ENCODE measurements at places on chromosomes 3 and 15.

DNA sequence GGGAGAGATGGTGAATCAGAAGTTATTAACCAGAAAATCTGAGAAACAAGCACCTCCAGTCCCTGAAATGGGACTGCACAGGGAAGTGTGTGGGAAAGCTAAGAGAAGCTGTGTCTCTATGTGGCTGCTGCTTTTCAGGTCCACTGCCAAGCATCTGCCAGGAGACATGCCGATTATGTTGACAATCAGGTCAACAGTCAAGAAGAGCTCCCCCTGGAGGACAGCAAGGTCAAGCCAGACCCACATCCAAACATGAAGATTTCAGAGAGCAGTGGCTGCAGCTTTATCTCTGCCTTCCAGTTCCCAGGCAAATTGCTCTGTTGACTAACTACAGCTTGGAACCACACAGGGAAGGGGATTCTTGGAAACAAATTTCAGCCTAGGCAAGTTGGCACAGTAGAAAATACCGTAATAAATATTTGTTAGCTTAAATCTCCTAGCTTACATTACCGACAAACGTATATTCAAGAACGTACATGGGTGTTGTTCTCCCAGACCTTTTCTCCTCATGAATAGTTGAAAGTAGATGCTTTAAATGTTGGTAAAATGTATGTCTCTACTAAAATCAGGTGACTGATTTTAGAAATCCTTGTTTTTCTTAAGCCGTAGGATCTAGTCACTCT is 394.5 kb upstream of the RARB start:
- DNase-seq: no peak

GRCh38 chr3:45131201-45131600 is 15.0 kb downstream of the CDCP1 start:
- no peak for DNase-seq

DNA sequence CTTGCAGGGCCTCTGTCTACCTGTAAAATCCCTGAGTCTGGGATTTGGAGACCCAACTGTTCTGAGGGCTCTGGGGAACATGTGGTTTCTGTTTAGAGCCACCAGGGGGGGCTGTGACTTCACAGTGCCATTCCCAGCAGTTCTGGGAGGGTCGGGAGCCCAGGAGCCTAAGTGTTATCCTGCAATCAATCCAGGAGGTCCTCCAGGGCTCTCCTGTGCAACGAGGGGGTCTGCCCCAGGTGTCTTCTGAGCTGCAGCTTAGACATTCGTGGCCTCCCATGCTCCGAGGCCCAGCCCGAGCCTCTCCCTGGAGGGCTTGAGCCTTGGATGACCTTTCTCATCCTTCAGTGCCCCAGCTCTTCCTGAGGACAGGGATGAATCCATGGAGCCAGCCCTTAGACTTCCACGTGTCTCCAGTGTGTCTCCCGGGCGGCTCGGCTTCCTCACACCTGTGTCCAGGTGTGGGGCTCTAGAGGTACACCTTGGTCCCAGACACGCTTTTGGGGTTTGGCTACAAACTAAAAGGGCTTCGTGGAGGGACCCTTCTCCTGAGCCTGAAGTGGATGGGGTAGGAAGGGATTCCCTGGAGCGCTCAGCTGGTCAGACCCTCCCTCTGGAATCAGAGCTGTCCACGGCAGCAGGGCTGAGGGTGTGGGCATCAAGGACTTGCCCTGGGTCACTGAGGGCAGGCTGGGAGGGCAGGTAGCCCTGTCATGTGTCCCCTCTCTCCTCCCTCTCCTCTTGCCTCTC is 20.3 kb upstream of the ABTB1 start:
- DNase-seq: peak; percentile 69

DNA sequence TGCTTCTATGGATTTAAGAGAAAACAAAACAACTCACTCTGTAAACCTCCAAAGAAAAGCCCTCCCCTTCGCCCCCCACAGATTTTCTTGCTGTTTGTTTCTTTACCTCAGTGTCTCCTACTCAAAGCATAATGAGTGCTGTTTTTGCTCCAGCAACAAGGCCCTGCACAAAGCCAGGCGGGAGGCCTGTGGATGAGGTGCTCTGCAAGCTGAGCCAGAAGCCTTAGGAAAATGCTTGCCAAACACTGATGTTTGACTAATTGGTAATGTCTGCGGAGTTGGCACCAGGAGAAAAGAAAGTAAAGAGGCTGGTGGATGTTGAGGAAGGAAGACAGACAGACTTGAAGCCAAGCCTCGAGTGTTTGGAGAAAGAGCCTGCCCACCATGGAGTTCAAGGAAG is 99.7 kb downstream of the RARB start:
- DNase-seq: no peak

DNA sequence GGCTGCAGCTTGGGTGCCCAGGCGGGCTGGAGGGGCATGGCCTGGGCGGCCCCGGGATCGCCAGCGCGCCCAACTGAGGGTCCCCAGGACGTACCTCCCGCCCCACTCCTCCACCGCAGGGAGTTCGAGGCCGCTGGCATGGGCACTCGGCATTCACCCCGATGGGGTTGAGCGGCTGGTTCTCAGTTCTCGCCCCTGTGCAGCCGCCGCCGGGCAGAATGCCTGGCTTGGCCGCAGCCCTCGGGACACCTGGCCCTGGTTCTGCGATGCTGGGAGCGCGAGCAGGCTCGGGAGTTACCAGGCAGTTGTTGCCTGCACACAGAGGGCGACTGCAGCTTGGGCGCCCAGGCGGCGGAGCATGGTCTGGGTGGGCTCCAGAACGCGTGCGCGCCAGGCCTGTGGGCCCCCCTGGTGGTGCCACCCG is 121.4 kb downstream of the LMLN start:
- DNase-seq: peak; percentile 61

DNA sequence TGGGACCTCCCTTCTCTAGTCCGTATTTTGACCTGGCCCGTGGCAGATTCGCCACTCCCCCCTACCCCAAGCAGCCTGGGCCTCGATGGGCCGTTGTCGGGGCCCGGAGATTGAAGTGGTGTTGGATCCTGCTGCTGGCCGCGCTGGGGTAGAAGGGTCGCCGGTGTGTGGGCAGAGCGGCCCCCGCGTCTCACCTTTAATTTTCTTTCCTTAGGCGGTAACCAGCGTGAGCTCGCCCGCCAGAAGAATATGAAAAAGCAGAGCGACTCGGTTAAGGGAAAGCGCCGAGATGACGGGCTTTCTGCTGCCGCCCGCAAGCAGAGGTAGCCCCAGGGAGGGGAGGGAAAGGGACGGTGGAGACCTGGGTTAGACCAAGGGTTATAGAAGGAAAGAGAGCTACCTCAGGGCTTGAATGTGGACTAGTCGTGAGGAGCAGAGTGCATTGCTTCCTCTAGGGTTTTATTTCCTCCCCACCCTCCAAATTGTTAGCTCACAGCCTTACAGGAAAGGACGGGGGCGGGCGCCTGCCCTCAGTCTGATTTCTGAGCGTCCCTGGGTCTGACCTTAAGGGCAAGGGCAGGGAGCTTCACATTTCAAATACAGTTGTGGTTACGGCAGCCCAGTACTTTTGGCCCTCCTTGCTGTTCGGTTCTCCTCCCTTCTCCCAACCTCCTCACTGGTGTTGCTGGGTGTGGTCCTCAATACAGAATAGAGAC is 799 bp downstream of the SERF2 start:
- DNase-seq: peak; percentile 70

DNA sequence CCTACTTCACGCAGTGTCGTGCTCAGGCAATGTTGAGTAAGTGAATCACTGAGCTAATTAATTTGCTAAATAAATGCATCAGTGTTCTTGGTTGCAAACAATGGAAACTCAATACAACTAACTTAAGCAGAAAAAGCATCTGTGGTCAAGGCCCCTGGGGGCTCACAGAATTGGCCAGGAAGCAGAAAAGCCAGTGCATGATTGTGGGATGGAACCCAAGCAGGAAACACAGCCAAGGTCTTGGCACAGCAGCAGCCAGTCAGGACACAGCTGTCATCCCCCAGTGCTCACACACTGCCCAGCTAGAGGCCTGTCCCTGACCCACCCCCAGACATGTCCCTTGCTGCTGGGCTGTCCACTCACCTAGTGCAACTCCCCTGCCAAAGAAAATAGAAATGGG is 85.9 kb downstream of the AQP9 start:
- DNase-seq: no peak

DNA sequence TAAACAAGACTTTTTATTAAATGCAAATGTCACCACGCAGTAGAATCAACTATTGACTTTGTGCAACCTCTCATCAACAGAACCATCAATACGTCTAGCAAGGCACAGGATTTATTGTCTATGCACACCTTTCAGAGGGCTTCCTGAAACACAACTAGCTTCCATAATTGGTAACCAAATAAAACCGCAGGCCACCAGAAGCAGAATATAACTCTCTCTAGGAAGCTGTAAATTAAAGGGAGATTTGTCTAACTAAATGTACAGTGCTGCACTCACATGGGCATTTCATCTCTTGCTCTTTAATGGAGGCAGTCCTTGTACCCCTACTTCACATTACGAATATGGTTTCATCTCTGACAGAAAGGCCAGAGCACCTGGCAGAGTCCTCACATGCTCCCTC is 93.0 kb downstream of the FHIT start:
- no peak for DNase-seq

GRCh38 chr15:41506796-41507341 is 6.8 kb downstream of the LTK start:
- DNase-seq: no peak

GRCh38 chr3:52532517-52532837 is 1.2 kb downstream of the NT5DC2 start:
- DNase-seq: peak; percentile 69

DNA sequence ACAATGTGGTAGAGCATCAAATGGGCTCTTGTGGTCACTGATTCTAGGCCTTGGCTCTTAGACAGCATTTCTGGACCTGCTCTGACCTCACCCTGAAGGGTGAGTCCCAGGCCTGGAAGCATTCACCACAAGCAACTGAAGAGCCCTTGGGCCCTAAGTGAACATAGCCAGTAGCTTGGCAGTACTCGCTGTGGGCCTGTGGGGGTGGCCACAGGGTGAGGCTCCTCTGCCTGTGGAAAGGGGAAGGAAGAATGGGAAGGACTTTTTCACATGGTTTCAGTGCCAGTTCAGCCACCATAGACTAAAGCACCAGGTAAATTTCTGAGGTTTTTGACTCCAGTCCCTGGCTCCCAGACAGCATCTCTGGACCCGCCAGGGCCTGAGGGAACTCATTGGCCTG is 5.1 kb upstream of the ZSCAN2 start:
- no peak for DNase-seq

DNA sequence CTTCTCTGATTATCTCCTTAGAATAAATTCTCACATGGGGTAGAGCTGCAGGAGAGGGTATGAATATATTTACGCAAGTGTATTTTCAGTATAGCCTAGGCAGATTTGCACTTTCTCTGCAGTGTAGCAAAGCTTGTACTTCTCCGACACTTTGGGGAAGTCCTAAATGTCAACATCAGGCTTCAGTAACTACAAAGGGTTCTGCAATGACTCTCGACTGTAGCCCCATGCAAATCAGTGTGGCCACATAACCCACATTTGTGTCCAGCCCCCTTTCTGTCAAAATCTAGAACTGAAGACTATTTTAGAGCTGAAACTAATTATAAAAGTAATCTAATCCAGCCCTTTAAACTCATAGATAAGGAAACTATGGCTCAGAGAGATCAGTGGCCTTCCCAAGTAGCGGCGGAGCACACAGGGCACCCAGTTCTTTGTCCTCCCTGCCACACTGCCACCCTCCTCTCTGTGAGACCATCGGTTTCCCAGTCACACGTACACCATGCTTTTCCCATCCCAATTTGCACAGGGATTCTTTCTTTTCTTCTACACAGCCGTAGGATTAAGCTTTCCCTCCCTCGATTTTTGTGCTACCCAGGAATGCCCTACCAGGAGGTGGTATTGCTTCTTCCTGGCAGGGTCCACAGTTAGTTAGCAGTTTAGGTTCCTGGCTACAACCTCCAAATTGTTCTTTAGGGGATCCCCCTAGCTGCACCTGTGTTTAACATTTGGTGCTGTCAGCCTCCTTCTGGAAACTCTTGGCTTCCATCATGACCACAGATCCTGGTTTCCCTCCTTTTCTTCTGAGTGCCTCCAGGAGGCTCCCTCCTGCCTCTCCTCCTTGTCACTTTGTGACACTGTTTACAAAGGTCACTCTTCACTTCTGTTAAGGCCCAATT is 22.9 kb downstream of the MRAS start:
- DNase-seq: no peak

DNA sequence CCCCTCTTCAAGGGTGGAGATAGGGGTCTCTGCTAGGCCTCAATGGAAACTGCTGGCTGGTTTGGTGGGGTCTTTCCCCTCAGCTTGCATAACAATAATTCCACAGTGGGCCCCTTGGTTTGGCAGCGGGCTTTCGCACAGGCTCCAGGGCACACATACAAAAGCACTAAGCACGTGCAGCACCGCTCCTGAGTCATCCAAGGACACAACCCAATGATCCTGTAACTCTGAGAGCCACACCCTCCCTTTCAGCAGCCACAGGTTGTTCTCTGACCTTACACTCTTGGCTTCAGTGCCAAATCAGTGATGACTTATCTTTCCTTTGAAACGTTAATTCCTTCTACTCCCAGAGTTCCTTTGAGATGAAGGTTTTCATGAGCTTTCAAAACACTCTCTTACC is 41.7 kb downstream of the DAPK2 start:
- DNase-seq: no peak

GRCh38 chr3:56970461-56970879 is 90.0 kb upstream of the SPATA12 start:
- no peak for DNase-seq

- no peak for DNase-seq
These were observed 492 bp upstream of the HIGD1A start for GRCh38 chr3:42804831-42805132.

DNA sequence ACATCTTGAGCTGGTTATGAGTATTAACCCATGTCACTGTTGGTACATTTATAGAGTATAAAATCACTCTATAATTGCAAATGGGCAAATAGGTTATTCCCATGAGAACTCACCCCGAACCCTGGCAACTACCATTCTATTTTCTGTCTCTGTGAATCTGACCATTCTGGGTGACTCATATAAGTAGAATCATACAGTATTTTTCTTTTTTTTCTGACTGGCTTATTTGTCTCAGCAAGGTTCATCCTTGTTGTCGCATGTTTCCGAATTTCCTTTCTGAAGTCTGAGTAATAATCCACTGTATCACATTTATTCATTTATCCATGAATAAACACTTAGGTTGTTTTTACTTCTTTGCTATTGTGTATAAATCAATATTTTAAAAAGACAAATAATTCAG is 59.9 kb upstream of the CHRM5 start:
- DNase-seq: no peak

DNA sequence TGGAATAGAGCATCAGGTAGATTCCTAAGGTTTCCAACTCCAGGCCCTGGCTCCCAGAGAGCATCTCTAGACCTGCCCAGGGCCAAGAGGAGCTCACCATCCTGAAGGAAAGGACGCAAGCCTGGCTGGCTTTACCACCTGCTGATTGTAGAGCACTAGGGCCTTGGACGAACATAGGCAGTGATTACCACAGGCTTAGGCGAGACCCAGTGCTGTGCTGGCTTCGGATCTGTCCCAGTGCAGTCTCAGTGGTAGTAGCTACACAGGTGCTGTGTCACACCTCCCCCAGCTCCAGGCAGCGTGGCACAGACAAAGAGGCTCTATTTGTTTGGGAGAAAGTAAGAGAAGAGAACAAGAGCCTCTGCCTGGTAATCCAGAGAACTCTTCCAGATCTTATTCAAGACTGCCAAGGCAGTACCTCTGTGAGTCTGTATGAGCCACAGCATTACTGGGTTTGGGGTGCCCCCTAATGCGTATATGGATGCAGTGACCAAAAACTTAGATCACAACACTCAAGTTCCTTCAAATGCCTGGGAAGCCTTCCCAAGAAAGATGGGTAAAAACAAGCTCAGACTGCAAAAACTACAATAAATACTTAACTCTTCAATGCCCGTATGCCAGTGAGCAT is 25.4 kb downstream of the ISG20 start:
- DNase-seq: no peak

GRCh38 chr3:122918576-122919290 is 108.8 kb downstream of the SEMA5B start:
- peak; percentile 45 for DNase-seq

Measured in activated CD8-positive, alpha-beta memory T cell treated with anti-CD3 and anti-CD28 coated beads for 24 hours (primary cell).